ENCODE measurements at places on chromosomes 2 and 18.

- no peak for DNase-seq
Measured at GRCh38 chr18:45820106-45820745, 5.2 kb upstream of the SIGLEC15 start.

GRCh38 chr18:8701546-8702118 lies 3.7 kb upstream of the MTCL1 start:
- DNase-seq = no peak

- no peak for DNase-seq
Measured at GRCh38 chr2:187365315-187365714, 82.7 kb downstream of the CALCRL start.

DNA sequence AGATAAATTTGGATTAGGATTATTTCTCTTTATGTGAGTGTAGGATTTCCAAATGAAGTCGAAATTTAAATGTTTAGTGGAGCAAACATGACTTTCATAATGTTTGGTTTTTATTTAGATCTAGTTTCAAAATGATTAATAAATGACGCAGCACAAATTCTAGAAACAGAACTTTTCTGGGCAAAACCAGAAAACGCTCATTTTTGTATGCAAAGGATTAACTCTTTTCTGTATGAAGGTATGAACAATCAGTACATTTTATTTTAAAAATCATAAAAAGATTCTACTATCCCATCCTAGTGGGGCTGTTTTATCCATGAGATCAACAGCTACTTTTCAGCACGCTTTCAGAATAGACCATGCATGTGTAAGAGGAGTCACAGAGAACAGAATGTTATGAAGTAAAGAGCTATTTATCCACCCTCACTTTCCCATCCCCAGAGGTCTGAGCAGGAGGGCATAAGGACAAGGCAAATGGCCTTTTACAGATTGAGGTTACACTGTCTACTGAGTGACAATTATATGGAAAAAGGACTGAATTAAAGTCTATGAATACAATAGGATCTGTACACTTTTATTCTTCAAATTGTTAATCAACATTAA lies 270.8 kb downstream of the ZEB2 start:
- no peak for DNase-seq

DNA sequence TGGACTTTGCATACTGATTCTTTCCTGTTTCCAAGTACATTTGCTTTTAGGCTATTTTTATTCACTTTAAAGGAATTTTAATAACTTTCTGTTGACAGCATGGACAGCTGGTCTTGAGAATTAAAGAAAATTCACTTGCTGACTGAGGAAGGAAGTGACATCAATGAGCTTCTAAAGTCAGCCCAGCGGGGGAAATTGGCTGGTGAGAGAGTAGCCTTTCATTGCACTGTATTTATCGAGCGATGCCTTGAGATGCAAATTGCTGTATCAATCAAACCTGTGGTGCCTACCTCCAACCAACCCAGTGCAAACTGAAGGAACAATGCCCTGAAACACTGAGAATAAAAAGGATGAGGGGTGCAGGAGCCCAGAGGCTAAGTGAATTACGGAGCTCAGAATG lies 91.4 kb upstream of the AQP4 start:
- DNase-seq = no peak

- DNase-seq = no peak
Measured at GRCh38 chr2:102618452-102619413, 620 bp upstream of the SLC9A2 start.

DNA sequence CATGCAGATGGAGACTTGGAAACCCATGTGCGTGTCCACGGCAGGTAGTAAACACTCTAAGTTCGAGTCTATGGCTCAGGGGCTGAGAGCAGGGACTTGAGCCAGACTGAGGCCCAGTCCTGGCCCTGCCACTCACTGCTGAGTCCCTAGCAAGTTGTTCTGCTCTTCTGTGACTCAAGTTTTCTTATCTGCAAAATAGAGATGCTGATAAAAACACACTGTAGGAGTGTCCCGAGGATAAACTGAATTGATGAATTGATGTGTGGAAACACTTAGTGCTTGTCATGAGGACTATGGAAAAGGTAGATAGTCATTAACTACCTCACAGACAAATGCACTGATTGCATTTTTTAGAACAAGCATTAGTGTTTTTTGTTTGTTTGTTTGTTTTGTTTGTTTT lies 73.2 kb downstream of the BOLA3 start:
- no peak for DNase-seq

DNA sequence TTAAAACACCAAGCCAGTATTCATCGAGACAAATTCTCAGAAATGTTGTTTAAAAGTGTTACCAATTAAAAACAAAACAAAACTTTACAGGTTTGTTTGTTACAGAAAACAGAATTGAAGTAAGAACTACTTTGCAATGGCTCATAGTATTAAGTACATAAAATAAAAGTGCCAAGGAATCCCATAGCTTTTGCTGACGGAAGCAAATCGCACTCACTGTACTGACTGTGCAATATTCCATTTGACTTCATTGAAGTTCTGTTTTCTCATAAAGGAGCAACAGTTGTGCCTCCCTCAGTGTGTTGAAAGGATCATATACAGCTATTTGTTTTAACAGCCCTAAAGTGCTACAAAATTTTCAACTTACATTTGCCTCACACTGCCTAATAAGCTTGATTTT lies 507.8 kb downstream of the SPAG16 start:
- DNase-seq = no peak

DNA sequence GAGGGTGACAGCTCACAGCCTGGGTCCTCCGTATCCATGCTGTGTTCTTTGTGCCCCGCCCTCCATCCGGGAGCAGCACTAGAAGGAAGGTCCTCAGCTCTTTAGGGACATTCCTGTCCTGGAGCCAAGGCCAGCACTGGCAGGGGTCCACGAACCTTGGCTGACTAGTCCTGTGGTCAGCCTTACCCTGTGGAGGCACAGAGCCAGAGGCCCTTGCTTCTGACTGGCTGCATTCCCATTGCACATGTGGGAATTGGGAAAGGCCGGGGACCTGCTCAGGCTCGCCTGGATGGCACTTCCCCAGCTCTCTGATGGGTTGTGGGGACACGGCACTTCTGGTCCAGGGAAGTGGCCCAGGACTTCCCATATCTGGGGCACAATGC lies 24.9 kb upstream of the RHOB start:
- DNase-seq = no peak

GRCh38 chr2:217404236-217404760 lies 544.4 kb upstream of the TNP1 start:
- no peak for DNase-seq

DNA sequence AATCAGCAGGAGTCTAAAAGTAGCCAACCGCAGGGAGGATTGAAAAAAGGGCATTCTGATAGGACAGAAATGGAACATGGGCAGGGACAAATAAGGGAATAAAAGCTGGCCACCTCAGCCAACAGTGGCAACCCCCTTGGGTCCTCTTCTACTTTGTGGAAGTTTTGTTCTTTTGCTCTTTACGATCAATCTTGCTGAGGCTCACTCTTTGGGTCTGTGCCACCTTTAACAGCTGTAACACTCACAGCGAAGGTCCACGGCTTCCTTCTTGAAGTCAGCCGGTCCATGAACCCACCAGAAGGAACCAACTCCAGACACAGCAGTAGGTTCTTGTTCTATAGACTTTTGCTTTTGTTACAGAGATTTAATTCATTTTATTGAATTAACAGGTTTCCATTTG lies 285.4 kb upstream of the CDH20 start:
- DNase-seq = no peak

DNA sequence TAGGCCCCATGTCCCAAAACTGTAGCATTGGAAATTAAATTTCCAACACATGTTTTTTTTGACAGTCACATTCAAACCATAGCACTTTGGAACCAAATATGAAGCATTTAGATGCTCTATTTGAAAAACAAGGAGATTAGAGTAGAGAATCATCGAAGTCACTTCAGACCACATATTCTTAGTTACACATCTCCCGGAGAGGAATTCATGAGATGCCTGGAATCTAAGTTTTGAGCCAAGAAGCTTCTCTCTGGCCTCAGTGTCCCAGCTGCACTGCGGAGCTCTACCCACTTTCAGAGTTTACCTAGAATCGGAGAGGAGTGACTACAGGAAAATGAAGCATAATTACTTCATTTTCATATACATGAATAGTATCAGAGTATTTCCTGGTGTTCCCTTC lies 385.9 kb downstream of the TNS1 start:
- DNase-seq = no peak

GRCh38 chr2:128695646-128696220 lies 377.1 kb upstream of the HS6ST1 start:
- no peak for DNase-seq

- DNase-seq = peak; percentile 11
Measured at GRCh38 chr2:197378494-197379307, 56.1 kb downstream of the SF3B1 start.

- no peak for DNase-seq
Measured at GRCh38 chr2:216657980-216658379, 24.8 kb downstream of the IGFBP2 start.

DNA sequence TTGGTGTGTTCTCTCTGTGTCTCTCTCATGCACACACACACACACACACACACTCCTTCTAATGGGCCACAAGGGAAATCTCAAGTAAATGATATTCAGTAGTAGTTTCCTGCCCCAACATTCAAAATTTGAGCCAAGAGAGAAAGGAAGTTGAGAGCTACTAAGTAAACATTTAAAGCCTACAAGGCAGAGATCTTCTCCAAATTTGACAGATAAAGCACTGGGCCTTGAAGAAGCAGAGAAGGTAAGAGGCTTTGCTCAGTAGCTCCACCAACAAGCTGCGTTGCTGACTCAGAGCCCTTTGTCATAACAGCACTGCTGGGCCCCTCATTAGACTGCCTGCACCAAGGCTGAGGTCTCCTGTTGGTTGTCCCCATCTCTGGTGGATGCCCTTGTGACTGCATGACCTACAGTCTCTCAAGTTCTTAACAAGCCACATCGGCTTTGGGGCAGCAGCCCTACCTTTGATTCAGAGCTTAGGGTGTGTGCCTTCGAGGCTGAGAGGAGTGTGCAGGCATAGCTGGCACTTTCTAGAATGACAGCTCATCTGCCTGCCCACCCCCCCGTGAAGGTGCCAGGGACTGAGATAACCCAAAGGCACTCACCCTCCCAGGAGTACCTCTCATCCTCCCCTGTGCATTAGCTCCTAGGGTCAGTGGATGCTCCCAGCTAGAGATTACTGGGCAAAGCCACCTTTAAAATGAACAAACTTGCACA lies 32.3 kb upstream of the NEB start:
- no peak for DNase-seq

DNA sequence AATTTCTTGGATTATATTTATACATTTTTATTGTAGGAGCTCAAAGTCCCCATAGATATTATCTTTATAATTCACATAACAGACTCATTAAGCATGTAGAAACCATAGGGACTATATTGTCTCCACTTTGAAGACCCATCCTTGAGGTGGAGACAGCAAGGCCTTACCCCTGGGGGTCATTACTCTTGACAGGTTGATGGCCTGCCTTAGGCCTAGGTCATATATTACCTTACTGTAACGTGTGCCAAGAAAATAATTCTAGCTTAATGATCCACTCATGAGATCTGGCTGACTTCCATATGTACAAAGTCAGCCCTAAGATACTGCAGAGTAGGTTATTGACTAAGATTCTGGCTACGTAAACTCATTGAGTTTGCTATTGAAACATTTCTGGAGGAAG lies 65.4 kb upstream of the GLS start:
- no peak for DNase-seq

- no peak for DNase-seq
Measured at GRCh38 chr2:99865818-99866676, 276.3 kb downstream of the AFF3 start.

DNA sequence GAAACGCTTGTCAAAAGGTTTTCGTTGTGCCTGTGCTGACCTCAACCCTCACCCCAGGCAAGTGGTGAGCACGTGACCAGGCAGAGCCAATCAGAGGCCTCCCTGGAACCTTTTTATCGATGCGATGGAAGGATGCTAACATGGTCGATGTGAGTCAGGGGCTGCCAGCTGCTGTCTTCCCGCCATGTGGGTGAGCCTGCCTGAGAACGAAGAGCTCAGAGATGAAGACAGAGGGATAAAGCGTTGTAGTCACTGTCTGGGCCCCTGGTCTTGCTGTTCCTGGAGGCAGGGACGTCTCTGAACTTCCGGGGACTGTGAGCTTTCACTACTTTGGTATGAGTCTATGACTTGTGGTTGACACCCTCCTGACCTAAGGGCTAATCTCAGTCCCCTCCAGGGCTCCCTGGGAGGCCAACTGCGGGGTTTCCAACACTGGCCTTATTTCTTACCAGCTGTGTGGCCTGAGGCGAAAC lies 18.6 kb downstream of the DNMT3A start:
- DNase-seq = no peak

- no peak for DNase-seq
Measured at GRCh38 chr18:6401687-6402086, 13.0 kb downstream of the L3MBTL4 start.

DNA sequence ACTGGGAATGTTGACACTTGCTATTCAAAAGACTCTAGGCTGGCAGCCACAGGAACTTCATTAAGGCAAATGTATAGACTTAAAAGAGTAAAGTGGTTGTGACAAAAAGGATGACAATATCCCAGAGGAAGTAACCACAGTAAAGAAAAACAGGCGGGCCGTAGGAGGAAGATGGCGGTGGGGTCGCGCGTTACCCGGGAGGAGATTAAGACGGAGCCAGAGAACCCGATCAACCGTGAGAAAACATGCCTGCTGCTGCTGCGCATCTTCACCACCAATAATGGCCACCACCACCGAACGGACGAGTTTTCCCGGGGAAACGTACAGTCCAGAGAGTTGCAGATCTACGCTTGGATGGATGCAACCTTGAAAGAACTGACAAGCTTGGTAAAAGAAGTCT lies 14.0 kb upstream of the NEUROD1 start:
- DNase-seq = no peak

GRCh38 chr2:12606472-12607000 lies 110.2 kb upstream of the TRIB2 start:
- DNase-seq = no peak

GRCh38 chr2:171523088-171524017 lies 1.1 kb downstream of the CYBRD1 start:
- no peak for DNase-seq

All from stimulated activated CD8-positive, alpha-beta memory T cell treated with anti-CD3 and anti-CD28 coated beads, Interleukin-12 subunit alpha, Interleukin-12 subunit beta, amount 100 ng/mL, for 4 hours (primary cell).